ENCODE measurements at places on chromosomes 7 and 10.

DNA sequence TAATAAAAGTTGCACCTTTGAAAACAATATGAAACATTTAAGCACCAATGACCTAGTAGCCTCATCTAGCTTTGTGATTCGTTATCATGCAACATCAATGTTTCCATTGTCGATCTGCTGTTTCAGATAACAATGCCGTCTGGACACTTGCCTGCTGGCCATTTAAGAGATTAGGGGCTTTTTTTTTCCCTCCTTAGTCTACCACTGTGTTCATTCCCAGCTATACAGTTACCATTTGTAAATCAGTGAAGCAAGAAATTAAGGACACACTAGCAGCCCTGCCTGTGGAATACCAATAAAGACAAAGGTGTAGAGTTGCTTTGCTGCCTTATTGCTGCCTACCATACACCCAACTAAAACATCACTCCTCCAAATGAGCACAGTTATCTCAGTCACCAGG is 37.6 kb upstream of the MYO3A start:
- no peak for DNase-seq

GRCh38 chr7:44590910-44591309 is 8.9 kb upstream of the TMED4 start:
- no peak for DNase-seq

GRCh38 chr7:38504684-38505083 is 126.5 kb downstream of the AMPH start:
- no peak for DNase-seq

GRCh38 chr10:93456480-93456879 is 25.7 kb downstream of the MYOF start:
- peak; percentile 77 for DNase-seq

GRCh38 chr7:117297606-117298005 is 25.3 kb downstream of the WNT2 start:
- no peak for DNase-seq
